ENCODE measurements at places on chromosomes 16 and 17. TPM values are rescaled to one million over a fixed set of nuclear protein-coding genes. Genes with fewer than 3 reads are reported as not detected.

GRCh38 chr17:48605409-48605919, 678 bp upstream of the HOXB6 start:
- DNase-seq = no peak

GRCh38 chr17:62780951-62781350, 27.2 kb downstream of the MARCHF10 start:
- no peak for DNase-seq

- DNase-seq = no peak
Measured at GRCh38 chr17:76889323-76889722, 21.1 kb downstream of the MGAT5B start.

GRCh38 chr16:17227278-17227677, 243.5 kb downstream of the XYLT1 start:
- no peak for DNase-seq

- no peak for DNase-seq
Measured at GRCh38 chr16:48426244-48427141, 41.3 kb upstream of the SIAH1 start.

The LRRC3C gene
- not detected for total RNA-seq

GRCh38 chr16:87390641-87391323, 1.4 kb upstream of the MAP1LC3B start:
- DNase-seq = no peak

The MT1A gene
- total RNA-seq = 82.2 TPM

The CMTM2 gene
- not detected for total RNA-seq

GRCh38 chr16:57734308-57734924, 1.2 kb upstream of the KATNB1 start:
- peak; percentile 63 for DNase-seq

DNA sequence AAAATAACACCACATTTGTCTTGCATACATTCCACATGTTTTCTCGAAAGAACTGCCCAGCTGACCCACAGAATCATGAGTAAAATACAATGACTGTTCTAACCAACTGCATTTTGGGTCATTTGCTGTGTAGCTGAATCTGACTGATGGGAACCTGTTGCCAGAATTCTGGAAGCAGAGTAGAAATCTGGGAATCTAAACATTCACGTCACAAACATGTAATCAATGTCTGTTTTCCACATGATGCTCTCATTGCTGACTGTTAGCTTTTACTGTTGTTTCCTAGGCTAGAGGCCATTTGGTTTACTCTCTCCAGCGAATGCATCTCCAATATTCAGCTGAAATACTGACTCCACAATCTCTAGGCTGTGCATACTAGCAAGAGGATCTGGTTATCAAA, 710.1 kb downstream of the KCNJ2 start:
- DNase-seq = no peak

- DNase-seq = no peak
Measured at GRCh38 chr16:8819411-8820034, 21.9 kb downstream of the PMM2 start.

The CD7 gene
- 3.4 TPM for total RNA-seq

DNA sequence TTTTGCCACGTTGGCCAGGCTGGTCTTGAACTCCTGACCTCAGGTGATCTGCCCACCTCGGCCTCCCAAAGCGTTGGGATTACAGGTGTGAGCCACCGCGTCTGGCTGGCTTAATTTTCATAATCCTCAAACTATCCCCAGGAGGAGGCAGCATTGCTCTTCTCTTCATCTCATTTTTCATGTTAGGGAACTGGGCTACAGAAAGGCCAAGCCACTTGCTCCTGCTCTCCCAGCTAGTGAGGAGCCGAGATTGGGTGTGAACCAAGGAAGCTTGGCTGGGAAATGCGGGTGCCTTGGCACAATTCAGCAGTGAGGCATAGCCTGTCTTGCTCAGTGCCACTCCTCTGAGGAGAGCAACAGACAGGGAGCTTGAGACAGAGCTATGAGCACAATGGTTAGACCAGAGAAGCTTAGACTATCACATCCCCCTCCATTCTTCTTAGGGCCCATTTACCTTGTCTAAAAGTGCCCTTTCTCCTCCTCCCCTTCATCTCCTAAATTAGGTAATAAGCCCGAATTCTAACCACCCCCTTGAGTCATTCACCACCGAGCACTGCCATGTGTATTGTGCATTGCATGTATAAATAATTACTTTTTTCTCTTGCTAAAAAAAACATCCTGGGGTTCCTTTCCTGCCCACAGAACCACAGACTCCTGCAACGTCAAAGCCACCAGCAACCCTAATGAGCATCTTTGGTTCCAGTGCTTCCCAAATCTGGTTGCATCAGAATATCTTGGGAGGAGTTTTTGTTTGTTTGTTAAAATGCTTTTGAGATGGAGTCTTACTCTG, 20.0 kb upstream of the KIF19 start:
- DNase-seq = no peak

The GH1 gene
- total RNA-seq = not detected
